ENCODE measurements at places on chromosomes 11 and 22. TPM values are rescaled to one million over a fixed set of nuclear protein-coding genes. Genes with fewer than 3 reads are reported as not detected.

DNA sequence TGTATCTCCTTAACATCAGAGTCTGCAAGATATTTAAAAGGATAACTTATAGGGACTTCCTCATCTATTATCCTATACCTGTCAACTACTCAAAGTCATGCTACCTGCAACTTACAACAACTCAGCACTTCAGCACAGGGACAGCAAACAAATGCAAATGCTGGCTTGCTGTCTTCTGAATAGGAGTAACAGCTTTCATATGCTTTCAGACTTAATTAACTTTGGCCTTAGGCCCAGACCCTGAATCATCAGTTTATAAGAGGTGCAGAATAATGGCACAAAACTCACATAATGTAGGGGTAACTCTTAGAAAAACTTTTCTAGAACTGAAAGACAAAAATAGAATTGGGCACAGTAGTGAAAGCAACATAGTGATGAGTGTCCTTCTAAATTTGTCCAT lies 953.4 kb downstream of the DLG2 start:
- no peak for DNase-seq

- no peak for DNase-seq
Measured at GRCh38 chr11:56889986-56890385, 98.7 kb upstream of the OR5AK2 start.

DNA sequence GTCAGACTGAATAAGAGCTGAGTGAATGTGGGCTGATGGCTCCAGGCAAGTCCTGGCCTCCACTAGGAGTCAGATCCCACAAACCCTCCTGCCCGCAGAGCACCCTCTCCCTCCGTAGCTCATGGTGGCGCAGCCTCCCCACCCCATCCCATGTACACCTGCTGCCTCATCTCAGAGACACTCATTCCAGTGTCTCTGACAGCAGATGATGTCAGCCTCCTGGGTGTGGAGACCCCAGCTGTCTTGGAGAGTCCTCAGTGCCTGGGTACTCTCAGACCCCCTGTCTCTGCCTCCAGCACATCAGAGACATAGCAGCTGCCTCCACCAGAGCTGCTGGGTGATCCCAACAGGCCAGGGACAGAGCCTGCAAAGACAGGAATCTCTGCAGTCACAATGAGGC lies 9.5 kb downstream of the IGLL5 start:
- DNase-seq: no peak

DNA sequence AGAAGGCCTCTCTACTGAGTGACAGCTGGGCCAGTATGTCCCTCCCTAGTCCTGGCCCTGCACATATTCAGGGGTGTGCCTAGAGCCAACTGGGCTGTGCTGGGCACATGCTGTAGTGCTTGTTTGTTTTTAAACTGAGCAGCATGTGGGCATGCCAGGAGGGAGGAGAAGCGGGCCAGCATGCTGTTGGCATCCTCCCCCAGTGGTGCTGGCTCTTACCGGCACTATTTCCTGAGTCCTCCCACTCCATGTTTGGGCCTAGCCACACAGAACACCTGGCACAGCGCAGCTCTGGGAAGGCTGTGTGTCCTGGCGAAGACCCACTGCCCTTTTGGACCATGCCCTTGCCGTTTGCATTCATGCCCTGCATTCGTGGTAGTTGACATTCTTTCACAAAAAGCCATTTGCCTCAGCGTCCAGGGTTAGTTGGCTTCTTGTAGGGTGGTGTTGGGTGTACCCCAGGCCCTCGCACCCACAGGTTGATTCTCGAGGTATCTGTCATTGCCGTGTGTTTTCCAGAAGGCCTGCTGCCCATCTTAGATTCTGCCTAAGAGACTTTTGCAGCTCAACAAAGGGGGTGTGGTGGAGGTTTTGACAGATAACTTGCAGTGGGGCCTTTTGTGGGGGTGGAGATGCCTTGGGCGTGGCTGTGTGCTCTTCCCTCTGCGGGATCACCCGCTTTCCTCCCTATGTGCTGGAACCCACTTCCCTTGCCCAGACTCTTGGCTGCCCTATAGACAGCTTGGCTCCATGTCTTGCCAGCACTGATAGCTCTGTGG lies 13.6 kb downstream of the DGCR8 start:
- DNase-seq: no peak

- no peak for DNase-seq
Measured at GRCh38 chr11:61297341-61297740, 2.2 kb upstream of the VWCE start.

- peak; percentile 14 for DNase-seq
Measured at GRCh38 chr22:35231585-35232084, 25.7 kb upstream of the HMGXB4 start.

Gene IRAG1
- polyA plus RNA-seq: 10.5 TPM

Gene DDTL
- 7.3 TPM for polyA plus RNA-seq

Gene MUC2
- not detected for polyA plus RNA-seq

Gene FGF3
- not detected for polyA plus RNA-seq
